WTC11 (cell line): ENCODE measurements at places on chromosomes 11 and 22.

- H3K4me1 ChIP-seq: peaks cover 6% of the 10 kb centered on the region
- no peaks in the 10 kb centered on the region for H3K36me3 ChIP-seq
- peak; percentile 13 for DNase-seq
- no peak overlapping the region for H3K27ac ChIP-seq
Observed at GRCh38 chr11:115324581-115325432, 179.4 kb downstream of the CADM1 start.

DNA sequence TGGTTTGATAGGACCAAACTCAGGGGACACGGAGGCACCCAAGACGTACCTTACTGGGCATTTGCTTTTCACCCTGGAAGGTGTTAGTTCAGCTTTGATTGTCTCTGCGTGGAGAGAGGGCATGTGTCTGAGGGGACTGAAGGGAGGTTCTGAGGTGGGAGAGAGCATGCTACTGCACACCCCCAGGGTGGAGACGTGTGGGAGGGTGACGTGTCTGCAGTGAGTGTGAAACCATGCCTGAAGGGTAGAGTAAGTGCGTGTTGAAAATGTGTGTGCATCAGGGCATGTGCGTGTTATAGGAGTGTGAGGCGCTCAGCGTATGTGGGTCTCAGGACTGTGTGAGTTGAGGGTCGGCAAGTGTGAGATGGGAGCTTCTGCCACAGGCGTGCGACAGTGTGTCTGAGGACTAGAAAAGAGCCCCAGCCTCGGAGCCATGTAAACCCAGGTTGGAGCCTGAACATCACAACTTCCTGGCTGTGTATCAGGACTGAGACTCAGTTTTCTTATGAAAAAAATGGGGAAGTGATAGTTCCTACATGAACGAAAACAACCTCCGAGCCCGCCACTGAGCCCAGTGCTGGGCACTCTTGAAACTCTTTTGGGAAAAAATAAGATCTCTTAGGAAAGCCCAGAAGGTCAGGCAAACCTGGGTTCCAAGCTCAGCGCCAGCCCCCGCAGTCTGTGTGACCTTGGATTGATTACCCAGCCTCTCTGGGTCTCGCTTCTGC is 11.8 kb upstream of the KCNJ11 start:
- H3K27ac ChIP-seq: no peak overlapping the region
- no peaks in the 10 kb centered on the region for H3K4me1 ChIP-seq
- no peaks in the 10 kb centered on the region for H3K36me3 ChIP-seq

- H3K27me3 ChIP-seq: no peaks in the 10 kb centered on the region
- no peak overlapping the region for H3K27ac ChIP-seq
- no peaks in the 10 kb centered on the region for H3K4me1 ChIP-seq
- DNase-seq: no peak
- H3K36me3 ChIP-seq: no peaks in the 10 kb centered on the region
- H3K4me3 ChIP-seq: no peak overlapping the region
Observed at GRCh38 chr22:33438273-33438672, 380.1 kb upstream of the SYN3 start.

DNA sequence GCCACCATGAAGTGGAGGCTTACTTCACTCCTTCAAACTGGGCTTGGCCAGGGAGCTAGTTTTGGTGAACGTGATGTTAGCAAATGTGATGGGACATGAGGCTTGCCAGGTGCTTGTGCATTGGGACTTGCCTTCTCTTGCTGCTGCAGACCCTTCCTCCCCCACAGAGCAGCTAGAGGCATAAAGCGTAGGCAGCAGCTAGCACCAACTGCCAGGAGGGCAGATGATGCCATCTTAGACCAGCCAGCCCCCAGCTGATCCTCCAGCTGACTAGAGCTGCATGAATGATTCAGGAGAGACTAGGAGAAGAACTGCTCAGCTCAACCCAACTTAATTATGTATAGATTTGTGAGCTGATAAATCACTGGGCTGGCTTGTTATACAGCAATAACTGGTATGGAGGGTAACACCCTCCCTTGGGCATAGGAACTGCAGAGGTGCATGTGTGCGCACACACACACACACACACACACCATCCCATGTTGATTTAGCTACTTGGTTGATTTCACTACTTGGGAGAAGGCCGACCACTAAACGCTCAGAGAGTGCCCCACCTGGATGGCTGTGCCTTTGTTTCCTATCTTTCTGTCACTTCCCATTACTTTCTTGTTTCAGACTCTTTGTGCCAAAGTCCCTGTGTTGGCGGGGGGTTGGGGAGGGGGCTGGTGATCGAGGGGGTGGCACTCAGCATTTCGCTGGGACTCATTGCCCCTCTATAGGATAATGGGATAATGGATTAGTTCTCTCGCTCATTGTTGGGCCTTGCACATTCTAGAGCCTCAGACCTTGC is 202.8 kb downstream of the ADAMTS15 start:
- peaks cover 16% of the 10 kb centered on the region for H3K4me1 ChIP-seq
- DNase-seq: no peak
- H3K27ac ChIP-seq: no peak overlapping the region
- H3K4me3 ChIP-seq: no peak overlapping the region
- H3K27me3 ChIP-seq: no peaks in the 10 kb centered on the region

- H3K36me3 ChIP-seq: peaks cover 32% of the 10 kb centered on the region
- H3K27ac ChIP-seq: 0 out of 2 replicates have a peak overlapping the region, but pooled peaks have one; percentile 11
- H3K27me3 ChIP-seq: no peaks in the 10 kb centered on the region
- H3K4me1 ChIP-seq: peaks cover 23% of the 10 kb centered on the region
- no peak overlapping the region for H3K4me3 ChIP-seq
Observed at GRCh38 chr22:49863931-49864330, 10.3 kb downstream of the ZBED4 start.

- H3K27me3 ChIP-seq: no peaks in the 10 kb centered on the region
- DNase-seq: peak; percentile 74
- no peaks in the 10 kb centered on the region for H3K36me3 ChIP-seq
Observed at GRCh38 chr22:32127904-32128303, 31.2 kb downstream of the C22orf42 start.

GRCh38 chr11:113090716-113091480 is 129.7 kb downstream of the NCAM1 start:
- no peak overlapping the region for H3K27ac ChIP-seq
- peaks cover 29% of the 10 kb centered on the region for H3K4me1 ChIP-seq
- peaks cover 72% of the 10 kb centered on the region for H3K27me3 ChIP-seq
- H3K36me3 ChIP-seq: no peaks in the 10 kb centered on the region
- no peak overlapping the region for H3K4me3 ChIP-seq
- DNase-seq: no peak

GRCh38 chr11:63791495-63792167 is 21.6 kb upstream of the SPINDOC start:
- no peak for DNase-seq
- H3K4me1 ChIP-seq: no peaks in the 10 kb centered on the region
- H3K4me3 ChIP-seq: no peak overlapping the region
- H3K27ac ChIP-seq: no peak overlapping the region

GRCh38 chr11:64034411-64034811 is 1.3 kb upstream of the FLRT1 start:
- DNase-seq: peak; percentile 54
- H3K27ac ChIP-seq: no peak overlapping the region
- peaks cover 20% of the 10 kb centered on the region for H3K4me1 ChIP-seq
- H3K4me3 ChIP-seq: peak overlapping the region; percentile 80
- H3K36me3 ChIP-seq: no peaks in the 10 kb centered on the region
- peaks cover 93% of the 10 kb centered on the region for H3K27me3 ChIP-seq
